ENCODE measurements at places on chromosomes 13 and 19.

DNA sequence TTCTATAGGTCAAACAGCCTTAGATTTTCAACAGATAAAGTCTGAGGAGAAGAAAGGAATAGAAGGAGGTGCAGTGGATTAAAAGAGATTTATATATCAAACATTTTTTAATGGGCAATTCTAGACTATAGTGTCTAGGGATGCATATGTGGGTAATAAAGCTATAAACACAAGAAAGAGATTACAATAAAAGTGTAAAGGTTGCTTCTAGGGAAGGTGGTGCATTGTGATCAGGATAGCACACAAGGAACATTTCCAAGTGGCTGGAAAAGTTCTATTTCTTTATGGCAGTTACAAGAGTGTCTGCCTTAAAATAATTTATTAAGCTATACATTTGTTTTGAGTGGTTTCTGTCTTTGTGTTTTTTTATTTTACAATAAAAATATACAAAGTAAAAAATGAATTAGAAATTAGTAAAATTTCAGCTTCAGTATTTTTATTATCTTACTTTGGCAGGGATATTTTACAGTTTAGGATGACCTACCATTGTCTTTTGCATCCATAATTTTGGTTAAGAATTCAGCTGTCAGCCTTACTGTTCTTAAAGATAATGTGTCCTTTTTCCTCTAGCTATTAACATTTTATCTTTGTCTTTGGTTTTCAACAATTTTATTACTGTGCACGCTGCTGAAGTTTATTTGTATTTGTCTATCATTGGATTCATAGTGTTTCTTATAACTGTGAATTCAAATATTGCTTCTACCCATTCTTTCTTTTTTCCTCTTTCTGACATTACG lies 221.8 kb downstream of the LACC1 start:
- no peak for DNase-seq

GRCh38 chr13:113786262-113786841 lies 27.3 kb downstream of the TMEM255B start:
- no peak for DNase-seq

DNA sequence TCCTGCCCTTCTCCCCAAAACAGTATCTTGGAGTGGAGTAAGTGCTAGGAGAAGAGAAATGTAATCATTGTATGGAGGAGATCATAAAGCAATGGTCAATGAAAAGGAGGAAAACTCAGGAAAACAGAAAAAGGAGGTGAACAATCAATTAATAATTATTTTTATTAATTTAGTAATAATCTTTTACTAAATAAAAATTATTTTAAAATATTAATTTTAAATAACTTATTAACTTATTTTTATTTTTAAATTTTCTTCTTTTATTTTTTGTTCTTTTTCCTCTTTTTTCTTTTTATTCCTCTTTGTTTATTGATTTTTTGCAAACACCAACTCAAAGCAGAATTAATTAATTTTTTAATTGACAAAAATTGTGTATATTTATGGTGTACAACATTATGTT lies 80.3 kb downstream of the TNFSF11 start:
- DNase-seq, result no peak

GRCh38 chr19:17109962-17110598 lies 34.5 kb downstream of the MYO9B start:
- DNase-seq, result no peak

- DNase-seq, result no peak
These were observed 60.7 kb downstream of the LATS2 start for GRCh38 chr13:21000647-21001046.

- no peak for DNase-seq
These were observed 232.9 kb downstream of the TM9SF2 start for GRCh38 chr13:99734013-99734693.

DNA sequence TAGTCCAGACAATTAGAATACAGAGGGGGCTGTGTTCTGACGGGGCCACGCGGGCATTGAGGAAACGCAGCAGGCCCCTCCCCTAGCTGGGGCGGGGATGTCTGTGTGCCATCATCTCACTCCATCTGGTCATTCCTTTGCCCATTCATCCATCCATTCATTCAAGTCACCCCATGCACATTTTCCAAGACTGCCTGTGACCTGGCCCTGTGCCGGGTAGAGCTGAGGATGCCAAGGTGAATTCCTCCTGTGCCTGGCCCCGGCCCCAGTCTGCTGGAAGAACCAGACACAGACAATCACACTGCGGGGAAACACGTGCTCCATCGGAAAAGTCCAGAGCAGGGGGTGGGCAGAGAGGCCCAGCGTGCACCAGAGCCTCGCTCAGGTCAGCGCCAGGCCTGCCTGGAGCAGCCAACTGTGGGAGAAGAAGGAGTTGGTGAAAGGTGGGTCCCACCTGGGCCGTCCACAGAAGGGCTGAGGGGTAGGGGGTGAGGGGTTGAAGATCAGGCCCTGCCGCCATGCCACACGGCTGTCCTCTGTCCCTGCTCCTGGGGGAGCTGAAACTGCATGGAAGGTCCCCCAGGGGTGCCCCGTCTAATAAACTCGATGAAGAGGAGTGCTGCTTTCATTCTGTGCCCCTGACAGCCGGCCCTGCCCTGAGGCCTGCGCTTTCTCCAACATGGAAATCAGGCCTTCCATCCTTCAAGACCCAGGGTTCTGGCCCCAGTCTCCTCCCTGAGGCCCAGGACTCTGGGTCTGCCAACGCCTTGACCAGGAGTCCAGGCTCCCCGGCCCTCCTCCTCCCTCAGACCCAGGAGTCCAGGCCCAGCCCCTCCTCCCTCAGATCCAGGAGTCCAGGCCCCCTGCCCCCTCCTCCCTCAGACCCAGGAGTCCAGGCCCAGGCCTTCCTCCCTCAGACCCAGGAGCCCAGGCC lies 1.6 kb upstream of the CACNG6 start:
- no peak for DNase-seq

DNA sequence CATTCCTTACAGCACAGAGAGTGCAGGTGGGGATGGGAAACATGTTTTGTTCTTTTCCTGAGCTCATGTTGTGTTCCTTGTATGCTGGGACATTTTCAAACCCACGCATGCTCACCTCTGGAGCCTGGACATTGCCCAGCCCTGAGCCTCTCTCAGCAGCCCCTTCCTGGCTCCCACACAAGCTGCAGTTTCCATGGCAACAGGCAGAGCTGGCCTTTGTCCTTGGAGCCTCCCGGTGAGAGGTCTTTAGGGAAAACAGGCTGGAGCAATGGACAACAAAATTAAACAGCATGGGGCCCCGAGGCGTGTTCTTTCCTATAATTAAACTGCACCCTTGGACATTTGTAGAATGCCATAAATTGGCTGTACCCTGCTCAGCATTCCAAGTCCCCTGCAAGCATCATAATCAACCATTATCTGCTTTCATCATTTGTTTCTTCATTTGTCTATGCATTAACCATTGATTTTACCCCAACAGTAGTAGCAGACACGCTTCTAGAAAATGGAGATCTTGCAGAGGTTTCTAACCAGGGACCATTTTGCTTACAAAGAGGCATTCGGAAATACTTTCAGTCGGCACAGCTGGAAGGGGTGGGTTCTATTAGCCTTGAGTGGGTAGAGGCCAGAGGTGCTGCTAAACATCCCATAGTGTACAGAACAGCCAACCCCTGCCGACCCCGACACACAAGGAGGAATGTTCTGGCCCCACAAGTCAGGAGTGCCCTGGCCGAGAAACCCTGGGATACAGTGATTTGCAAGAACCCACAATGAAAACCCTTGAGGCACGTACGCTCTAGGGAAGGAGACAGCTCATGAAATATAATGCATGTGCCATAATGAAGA lies 133.4 kb upstream of the PEG3 start:
- peak; percentile 82 for DNase-seq

GRCh38 chr19:22601906-22602630 lies 32.1 kb upstream of the ZNF492 start:
- DNase-seq, result no peak

DNA sequence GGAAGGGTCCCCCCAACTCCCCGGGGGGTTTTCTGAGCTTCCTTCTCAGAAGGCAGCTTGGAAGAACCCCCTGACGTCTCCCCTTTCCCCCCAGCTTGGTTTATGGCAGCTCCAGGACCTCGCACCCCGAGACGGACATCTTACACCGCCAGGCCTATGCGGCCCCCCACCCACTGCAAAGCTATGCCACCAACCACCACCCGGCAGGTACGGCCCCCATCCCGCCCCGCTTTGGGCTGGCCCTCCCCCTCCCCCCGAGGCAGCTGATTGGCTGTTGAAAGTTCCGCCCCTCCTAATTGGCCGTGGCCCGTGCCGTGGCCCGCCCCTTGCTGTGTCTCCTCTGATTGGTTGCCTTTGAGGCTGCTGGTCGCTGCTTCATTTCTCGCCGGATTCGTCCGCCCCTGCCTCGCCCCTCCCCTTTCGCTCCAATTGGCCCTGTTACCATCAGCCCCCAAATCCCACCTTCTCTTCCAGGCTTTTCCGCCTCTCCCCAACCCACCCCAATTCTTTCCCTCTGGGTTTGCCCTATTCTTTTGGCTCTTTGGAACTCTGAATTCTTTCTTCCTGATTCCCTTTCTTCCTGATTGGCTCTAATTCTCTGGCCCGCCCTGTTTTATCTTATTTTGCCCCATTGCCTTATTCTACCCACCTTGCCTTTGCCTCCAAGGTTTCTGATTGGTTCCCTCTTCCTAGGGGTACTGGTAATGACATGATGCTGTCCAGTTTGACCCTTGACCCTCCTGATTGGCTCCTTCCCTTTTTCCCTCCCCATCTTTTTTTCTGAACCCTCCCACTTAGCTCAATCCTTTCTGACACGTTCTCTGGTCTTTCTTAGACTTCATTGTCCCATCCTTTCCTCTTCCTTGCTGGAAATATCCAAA lies 2.5 kb downstream of the PRR12 start:
- DNase-seq, result peak; percentile 93

DNA sequence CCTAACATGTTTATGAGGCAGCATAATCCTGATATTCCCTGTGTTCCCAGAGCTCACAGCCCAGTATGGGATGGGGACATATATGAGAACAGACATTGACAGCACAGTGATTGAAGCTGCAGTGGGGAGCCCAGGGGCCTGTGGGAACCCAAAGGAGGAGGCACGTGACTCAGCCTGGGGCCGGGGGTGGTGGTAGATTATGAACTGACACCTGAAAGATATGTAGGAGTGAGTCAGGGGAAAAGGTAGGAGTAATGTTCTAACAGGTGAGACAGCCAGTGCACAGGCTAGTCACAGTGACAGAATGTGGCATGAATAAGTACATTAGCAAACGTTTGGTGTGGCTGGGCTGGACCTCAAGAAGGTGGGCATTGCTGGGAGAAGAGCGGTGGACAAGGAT lies 29.0 kb downstream of the CKM start:
- no peak for DNase-seq

GRCh38 chr13:112885782-112886268 lies 83.2 kb upstream of the MCF2L start:
- peak; percentile 90 for DNase-seq
